ENCODE measurements at places on chromosomes 6 and 20.

DNA sequence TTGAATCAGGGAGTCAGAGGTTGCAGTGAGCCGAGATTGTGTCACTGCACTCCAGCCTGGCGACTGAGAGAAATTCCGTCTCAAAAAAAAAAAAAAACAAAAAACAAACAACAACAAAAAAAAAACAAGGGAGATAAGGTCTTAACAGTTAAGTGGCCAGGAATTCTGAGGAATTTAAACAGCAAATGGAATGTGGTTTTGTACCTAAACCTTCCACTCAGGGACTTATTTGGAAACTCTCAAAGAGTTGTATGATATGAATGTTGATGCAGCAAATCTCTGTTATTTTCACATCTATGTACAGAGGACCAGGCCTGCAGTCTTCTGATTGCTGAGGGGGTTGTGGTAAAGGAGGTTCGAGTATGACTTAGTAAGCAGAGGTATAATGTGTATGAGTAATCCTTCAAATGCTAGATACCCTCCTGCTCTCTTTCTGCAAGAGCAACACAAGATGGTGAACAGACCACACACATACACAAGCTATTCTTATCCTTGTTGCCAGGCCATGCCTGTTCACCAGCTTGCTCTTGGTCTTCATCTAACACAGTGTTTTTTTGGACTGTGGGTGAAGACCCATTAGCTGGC is 174.9 kb upstream of the SCGN start:
- no peak for DNase-seq

DNA sequence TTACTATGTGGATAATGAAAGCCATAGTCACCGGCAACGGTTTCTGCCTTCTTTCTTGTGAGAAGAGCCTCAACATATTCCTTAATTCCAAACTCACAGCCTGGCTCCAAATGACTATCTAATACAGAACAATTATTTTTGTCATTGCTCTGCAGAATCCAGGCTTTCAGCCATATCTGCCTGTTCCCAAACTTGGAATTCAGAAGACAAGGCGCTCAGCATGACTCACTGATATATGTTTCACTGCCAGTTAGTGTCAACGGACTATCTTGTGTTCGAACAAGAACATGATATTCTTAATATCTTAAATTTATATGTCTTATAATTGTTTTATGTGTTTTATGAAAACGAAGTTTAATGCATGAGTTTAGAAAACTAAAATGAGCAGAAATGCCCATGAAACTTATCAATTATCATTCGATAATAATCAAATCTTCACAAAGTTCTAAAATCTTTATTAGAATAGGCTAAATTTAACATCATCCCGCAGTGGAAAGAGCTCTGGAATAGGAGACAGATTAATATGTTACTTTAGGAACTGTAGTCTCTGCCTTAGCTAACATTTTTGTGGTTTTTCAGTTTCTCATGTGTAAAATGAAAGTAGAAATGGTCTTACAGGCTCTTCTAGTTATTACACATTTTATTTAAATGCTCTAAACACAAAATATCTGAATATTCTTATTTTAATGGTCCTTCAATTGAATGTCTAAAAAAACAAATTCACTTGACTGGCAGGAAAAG is 669.3 kb upstream of the GJE1 start:
- no peak for DNase-seq

DNA sequence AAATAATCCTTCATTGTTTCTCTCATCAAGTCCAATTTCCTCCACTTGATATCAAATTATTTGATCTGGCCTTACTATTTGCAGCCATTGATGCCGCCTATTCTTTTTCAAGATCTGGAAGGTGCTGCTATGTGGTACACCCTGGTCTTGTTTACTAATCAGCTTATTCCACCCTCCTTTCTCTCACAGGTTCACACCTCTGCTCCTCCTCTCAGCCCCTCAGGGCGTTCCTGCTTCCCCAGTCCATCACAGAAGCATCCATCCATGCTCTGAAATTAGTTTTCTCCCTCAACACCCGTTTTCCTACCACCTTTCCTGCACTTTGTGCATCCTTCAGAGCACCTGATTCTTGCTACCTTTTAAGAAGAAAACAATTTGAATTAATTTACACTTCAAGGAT is 183.6 kb downstream of the EPHA7 start:
- no peak for DNase-seq

DNA sequence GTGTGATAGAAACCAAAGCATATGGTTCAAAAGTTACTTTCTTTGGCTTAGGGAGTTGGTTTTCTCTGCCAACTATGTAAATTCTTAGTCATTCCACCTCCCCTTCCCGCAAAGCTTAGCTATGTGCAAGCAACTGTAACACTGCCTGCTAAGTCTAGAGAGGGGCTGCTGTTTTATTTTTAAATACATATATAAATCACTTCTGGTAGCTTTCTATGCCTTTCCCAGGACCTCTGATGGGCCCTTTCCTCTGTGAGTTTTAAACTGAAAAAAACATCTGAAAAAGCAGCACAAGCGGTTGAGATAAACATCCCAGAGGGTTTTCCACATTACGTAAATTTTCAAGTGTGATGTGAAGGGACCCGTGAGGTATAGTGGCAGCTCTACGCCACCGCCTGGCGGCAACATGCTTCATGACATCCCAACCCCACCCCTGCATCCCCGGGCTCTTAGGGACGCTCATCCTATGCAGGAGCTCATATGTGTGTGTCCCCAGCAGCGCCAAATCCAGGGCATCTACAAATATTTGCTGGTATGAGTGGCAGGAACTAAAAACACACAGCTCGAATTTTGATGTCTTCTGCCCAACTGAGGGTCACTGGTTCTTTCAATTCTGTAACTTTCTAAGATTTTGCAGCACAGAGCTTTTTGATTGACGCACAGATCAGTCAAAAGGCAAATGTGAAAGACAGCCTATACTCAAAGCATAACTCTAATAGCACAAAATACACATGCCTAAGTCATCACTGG is 12.7 kb downstream of the SAYSD1 start:
- no peak for DNase-seq

DNA sequence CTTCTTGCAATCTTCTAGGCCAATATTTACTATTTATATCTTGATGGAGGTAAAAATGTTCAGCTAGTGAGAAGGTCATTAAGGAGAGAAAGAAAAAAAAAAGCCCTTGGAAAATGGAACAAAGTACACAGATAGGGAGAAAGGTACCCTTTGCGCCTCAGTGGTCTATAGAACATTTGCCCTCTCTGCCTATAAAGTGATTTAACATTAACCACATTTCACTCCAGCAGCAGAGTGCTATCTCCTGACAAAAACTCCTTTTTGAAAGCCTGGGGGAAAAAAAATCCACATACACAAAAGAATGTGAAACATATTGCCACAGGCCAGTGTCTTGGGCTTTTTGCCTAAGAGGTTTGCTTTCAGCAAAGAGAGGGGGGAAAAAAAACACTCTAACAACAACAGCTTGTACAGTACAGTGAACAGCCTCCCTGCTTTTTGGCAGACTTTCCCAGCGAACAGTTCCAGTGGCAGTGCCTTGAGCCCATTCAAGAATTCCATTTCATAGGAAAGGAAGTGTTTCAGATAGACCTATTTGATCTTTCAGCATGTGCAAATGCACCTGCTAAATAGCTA is 695 bp downstream of the ARHGAP18 start:
- no peak for DNase-seq

DNA sequence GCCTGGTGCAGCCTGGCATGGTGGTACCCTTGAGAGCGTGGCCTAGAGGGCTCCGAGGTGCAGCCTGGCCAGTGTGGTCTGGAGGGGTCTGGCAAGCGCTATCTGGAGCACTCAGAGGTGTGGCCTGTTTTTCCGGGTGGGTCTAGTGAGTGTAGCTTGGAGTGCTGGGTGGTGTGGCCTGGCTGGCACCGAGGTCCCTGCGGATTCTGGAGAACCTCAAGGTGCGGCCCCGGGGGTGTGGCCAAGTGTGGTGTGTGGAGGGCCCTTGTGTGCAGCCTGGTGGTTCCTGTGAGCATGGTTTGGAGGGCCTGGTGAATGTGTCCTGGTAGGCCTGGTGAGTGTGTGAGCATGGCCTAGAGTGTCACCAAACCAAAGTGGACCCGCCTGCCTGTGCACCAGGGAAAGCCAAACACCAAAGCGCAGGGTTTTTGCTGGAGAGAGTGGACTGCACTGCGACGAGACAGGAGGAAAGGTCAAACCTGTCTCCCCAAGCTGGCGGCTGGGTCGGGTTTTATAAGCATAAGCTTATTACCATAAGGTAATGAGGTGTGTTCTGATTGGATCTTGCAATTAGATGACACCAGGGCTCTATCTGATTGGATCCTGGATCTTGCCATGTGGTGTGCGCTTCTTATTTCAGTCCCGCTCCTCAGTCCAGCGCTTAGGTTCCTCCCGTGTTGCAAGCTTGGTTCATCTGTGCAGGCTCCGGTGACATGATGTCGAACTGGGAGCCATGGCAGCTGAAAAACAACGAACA is 35.7 kb downstream of the IGF2R start:
- no peak for DNase-seq

GRCh38 chr6:139593081-139593480 is 218.6 kb upstream of the CITED2 start:
- no peak for DNase-seq

DNA sequence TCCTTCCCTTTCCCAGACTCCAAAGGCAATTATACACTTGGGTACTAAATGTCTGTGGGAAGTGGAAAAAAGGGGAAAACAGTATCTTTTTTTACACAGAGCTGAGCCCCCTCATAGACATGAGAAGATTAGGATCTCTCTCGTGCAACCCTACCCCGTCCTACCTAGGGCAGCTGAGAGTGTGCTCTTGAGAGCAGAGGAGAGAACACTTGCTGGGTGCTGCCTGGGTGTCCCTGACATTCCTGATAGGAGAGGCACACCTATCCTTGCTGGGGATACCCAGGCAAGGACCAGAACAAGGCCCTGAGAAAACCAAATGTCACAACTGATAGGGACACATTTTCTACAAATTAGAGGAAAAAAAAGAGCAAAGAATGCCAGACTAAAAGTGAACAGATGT is 81.2 kb downstream of the PREP start:
- no peak for DNase-seq

DNA sequence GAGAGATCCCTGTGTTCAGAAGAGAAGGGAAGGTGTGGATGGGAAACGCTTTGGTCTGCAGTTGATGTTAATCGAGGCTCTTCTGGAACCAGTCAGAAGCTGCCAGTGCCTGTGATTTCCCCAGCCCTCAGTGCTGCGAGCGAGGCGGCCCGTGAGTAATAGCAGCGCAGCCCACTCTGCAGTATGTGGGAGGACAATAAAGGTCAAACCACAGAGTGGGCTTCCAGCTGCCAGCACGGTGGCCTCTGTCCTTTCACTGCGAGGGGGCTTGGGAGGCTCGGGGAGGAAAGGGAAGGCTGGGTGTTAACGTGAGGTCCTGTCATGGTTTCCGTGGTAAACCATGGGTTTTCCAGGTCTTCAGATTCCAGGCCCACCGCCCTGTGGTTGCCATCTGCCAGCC is 32.3 kb upstream of the TAGAP start:
- DNase-seq, result no peak

DNA sequence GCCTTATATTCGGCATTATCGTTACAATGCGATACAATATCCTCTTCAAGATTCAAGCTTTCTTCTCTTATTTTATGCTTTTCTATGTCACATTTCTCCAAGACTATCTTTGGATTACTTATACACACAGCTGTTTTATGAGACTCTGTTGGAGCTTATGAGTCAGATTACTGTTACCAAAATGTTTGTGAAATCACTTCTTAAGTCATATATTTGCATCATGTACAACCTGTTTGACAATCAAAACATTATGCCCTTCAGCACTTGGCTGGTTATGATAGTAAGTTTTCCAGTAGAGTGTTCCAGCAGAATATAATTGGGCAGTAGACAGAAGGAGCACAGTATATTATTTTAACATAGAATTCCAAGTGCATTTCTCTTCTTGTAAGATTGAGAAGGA is 35.2 kb downstream of the BMP6 start:
- DNase-seq, result no peak

GRCh38 chr20:32522526-32522775 is 62.7 kb downstream of the NOL4L start:
- DNase-seq, result no peak

- no peak for DNase-seq
Observed at GRCh38 chr20:53365076-53365475, 228.6 kb downstream of the ZNF217 start.

- DNase-seq, result no peak
Observed at GRCh38 chr6:36657942-36658544, 20.5 kb upstream of the CDKN1A start.

DNA sequence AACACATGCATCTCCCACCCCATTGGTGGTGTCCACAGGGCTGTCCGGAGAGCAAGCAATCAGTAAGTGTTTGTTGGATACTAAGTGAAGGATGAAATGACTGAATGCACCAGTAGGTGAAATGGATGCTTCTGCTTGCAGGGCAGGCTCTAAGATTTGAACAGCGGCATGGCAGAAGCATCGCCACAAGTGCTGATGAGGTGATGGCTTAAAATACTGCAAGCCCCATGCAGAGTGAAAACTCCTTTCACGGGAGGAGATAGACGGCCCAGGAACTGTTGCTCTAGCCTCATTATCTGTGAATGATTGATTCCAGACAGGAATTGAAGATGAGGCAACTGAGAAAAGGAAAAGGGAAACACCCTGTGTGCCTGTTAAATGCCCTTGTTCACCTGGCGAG is 158.9 kb downstream of the LY86 start:
- DNase-seq, result no peak

DNA sequence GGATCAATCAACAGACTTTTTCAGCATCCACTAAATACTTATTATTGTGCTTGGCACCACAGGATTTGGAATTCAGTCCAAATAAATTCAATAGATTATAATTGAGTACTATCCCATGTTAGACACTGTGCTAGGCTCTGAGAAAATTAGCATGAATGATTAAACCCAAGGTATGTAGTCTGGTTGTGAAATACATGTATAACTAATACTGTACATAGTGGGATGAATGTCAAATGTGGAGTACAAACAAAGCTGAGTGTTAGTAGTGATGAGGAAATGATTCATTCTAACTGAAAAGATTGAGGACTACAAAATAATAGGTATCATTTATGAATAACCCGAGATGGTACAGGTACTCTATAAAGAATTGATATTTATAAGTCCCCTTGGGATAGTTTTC is 111.9 kb upstream of the FLRT3 start:
- no peak for DNase-seq

DNA sequence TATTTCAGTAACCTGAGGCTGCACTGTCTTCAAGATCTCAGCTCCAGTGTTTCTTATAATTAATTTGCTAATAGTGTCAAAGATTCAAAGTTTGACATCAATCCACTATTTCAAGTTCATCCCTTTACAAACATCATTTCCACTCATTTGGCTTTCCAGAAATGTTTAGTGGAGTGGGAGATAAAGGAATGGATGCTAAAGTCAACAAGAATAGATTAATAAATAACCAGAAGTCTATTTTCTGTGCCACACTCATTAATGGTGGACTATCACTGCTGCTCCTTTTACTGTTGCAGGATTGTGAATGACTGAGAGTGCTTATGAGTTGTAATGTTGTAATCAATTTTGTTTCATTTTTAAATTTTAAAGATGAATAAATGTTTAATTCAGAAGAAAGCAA is 28.4 kb upstream of the EPM2A start:
- no peak for DNase-seq

DNA sequence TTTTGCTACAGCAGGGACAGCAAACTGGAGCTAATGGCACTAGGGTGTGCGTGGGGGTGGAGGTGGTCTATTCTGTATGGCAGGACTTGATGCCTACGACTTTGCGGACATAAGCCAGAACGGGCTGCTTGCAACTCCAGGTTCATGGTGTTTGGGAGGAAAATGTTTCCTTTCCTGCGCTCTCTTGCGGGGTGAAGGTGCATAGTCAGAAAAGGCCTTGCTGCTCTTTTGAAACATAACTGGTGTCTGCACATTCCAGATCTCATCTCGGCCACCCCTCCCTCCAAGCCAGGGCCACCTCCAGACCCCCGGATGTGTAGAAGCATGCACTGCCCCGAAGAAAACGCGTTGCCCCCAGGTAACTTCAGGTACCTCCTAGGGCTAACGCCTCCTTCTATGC is 8.1 kb downstream of the FOXA2 start:
- no peak for DNase-seq
